ENCODE measurements at places on chromosomes 5 and 9. TPM values are rescaled to one million over a fixed set of nuclear protein-coding genes. Genes with fewer than 3 reads are reported as not detected.

DNA sequence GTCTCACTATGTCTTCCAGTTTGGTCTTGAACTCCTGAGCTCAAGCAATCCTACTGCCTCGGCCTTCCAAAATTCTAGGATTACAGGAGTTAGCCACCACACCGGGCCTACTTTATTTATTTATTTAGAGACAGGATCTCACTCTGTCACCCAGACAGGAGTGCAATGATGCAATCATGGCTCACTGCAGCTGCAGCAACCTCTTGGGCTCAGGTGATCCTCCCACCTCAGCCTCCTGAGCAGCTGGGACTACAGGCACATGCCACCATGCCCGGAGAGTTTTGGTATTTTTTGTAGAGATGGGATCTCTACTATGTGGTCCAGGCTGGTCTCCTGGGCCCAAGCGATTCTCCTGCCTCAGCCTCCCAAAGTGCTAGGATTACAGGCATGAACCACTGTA lies 32.8 kb downstream of the PHAX start:
- DNase-seq, result no peak

Gene PDLIM4
- 97.2 TPM for total RNA-seq

GRCh38 chr5:22079566-22079965 lies 773.6 kb downstream of the CDH12 start:
- DNase-seq, result no peak

Gene FCN2
- total RNA-seq, result not detected

DNA sequence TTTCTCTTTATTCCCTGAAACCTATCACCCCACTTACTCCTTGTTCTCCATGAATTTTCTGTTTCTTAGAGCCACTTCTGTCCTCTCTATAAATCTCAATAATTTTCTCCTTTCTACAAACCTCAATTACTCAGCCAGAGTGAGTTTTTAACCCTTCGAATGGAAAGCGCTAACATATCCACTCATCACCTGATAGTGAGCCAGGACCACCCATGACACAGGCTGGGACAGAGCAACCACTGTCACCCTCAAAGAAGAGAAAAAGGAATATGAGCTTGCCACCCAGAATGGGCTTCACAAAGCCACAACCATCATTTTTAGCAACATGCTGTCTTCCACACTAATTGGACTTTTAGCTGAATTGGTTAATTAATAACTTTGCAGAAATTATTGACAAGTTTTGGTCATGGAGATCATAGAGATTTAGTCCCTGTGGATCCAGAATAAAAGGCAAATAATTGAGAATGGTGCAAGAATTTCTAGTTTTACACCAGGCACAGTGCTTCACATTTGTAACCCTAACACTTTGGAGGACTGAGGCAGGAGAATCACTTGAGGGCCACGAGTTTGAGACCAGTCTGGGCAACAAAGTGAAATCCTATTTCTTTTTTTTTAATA lies 32.1 kb upstream of the SELENOP start:
- DNase-seq, result no peak

GRCh38 chr5:38069360-38069759 lies 189.0 kb upstream of the EGFLAM start:
- peak; percentile 82 for DNase-seq

DNA sequence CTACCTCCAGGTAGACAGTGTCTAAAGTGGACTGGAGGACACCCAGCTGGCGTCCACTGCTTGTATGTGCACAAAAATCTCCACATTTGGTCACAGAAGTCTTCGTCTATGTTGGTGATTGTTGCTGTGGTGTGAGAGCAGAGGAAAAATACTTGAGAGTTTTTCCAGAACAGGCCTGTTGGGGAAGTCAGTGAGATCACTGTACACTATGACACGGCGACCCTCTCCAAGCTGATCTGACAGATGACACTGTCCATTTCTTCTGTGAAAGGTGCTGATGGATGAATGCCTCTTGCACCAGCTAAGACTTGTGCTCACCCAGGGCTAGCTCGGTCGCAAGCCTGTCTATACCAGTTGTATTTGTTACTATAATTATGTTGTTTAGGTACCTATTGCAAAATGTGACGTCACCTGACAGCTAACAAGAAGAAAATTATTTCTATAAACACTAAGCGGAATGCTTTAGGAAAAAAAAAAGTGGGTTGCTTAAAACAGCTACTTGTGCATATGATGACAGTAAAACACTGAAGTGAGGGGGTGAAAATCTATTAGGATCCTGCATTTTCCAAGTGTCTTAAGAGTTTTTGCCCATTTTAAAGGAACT lies 142.3 kb downstream of the ROR2 start:
- DNase-seq, result no peak

Gene PRKAA1
- 132 TPM for total RNA-seq

DNA sequence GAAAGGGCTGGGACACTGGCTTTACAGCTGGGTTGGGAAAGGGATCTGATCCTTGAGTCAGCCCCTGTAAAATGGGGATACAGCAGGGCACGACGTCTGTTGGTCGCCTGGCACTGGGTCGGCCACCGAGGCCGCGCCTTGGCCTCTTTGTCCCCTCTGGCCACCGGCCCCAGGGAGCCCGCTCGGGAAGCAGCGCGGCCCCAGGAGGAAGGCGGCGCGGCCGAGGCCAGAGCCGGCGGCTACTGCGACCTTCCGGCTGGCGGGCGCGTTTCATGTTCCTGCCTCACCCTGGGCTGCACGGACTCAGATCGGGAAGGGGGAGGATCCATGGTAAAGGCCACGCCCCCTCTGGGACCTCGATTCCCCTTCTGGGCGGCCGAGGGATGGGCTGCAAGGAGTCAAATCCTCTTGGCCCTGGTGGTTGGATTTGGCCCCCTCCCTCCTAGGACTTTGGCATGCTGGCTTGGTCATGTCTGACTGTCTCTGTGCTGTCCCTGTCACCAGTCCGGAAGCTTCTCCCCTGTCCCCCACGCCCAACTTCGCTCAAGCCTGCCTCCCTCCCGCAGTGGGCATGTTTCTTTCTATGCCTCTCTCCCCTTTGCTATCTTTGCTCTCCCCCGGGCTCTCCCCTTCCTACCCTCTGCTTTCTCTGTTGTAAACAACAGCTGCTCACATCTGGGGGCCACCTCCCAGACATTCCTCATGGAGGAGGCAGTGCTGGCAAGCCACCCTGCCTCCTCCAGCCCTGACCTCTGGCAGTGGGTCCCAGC lies 25.8 kb downstream of the FPGS start:
- peak; percentile 81 for DNase-seq

DNA sequence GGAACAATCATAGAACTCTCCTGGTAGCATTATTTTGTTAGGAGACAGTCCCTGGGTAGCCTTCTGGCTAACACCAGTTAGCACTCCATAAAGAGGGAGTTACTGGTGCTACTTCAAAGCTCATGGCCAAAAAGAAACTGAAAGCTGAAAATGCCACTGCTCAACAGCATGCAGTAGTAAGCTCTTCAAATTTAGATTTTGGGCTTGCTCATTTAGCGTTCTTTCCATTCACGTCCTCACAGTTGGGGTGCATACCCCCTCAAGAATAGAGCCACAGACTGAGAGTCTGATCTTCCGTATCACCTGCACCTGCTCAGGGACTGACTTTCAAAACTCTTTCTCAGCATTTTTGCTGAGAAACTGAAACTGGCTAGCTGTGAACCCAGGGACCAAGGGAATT lies 24.7 kb downstream of the NTRK2 start:
- no peak for DNase-seq

- no peak for DNase-seq
These were observed 70.5 kb downstream of the APBA1 start for GRCh38 chr9:69601698-69602097.
